Psoas muscle (tissue), 8 donors: ENCODE measurements at places on chromosomes 2 and 18. TPM values are rescaled to one million over a fixed set of nuclear protein-coding genes. Genes with fewer than 3 reads are reported as not detected.

The ALK gene
- polyA plus RNA-seq: 0.03 TPM

DNA sequence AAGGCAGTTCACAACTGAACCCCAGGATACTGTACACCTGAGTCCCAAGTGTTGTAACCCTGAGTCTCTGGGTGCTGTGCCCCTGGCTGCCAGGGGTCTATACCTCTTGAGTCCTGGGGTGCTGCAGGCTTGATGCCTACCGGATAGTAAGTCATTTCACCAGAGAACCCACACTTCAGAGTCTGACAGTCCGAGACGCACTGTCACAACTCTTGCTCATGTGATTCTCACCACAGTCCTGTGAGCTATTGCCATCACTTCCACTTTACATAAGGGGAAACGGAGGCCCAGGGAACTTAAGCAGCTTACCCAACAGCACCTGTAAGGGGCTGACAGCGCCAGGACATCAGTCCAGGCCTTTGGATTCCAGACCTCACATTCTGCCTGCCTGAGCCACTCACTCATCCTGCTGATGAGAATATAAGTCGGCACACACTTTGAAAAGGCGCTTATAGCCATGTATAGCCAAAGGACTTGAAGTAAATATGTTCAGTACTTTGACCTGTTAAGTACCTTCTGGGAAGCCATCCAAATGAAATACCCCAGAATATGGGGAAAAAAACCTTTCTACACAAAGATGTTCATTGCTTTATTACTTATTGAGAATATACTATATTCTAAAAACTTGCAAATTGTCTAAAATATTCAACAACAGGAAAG is 180.7 kb upstream of the ID2 start:
- DNase-seq: no peak

GRCh38 chr2:36663851-36664695 is 32.4 kb upstream of the VIT start:
- DNase-seq: no peak

- DNase-seq: no peak
Measured at GRCh38 chr2:224938651-224939182, 103.6 kb downstream of the DOCK10 start.

DNA sequence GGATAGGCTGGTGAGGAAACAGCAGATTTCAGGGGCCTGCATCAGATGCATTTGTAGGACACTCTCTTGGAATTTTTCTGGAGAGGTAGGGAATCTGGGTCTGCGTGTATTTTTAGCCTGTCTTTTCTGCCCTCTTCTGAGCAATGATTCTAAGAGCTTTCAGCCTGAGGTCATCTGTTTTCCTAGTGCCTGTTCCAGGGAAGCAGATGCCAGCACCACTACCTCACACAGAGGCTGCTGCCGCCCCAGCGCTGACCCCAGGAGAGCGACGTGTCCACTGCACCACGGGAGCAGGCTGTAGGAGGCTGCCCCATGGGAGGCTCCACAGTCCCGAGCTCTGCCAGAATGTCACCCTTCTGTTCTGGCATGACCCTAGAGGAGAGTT is 316.5 kb downstream of the CYP26B1 start:
- DNase-seq: peak; percentile 72

- DNase-seq: no peak
Measured at GRCh38 chr2:206004004-206004693, 81.8 kb downstream of the INO80D start.

The THUMPD2 gene
- 7.1 TPM for polyA plus RNA-seq

DNA sequence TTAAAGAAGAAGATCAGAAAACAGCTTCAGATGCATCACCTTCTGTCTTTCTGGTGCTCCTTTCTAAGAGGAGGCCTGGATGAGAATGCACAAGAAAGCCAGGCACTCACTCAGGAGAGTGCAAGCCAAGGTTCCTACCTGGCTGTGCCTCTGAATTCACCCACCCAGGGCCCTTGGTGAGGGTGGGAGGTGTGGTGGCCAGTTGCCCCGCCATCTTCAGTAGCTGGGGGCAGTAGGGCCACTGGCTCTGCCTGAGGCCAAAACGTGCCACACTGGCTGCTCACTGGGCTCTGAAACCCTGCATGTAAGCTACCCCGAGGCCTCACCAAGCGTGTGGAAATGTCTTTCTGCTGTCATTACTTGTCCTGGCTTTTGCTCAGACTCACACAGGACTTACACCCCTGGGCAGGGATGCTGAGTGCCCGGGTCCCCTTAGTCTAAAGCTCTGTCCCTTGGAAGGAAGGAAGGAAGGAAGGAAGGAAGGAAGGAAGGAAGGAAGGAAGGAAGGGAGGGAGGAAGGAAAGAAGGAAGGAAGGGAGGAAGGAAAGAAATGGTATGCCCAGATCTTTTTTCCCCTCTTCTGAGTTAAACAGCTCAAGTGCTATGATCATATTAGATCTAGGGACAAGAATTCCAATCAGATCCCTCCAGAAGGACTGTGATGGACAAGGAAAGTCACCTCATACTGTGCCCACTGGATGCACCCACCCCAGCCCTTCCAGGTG is 8.5 kb upstream of the LBH start:
- DNase-seq: no peak

GRCh38 chr2:18372641-18373040 is 187.8 kb downstream of the RDH14 start:
- no peak for DNase-seq

DNA sequence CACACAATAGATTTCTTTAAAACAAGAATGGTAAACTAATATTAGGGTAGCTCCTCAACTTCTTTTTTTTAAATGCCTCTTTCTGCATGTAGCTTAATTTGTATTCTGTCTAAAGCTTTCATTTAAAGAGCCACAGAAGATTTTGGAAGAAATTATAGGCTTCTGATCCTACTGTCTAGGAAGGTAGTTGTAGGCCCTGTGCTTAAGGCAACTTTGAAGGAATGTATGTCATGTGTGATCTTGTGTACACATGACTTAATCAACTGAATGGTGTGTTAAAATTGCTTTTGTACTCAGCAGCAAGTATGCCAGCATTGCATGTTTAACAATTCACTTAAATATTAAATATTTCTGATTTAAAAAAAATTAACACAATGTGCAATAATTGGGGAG is 51.5 kb upstream of the LYPD6 start:
- no peak for DNase-seq
